ENCODE measurements at places on chromosomes 6 and 20.

GRCh38 chr6:4814212-4814611 is 38.0 kb downstream of the CDYL start:
- DNase-seq: no peak

DNA sequence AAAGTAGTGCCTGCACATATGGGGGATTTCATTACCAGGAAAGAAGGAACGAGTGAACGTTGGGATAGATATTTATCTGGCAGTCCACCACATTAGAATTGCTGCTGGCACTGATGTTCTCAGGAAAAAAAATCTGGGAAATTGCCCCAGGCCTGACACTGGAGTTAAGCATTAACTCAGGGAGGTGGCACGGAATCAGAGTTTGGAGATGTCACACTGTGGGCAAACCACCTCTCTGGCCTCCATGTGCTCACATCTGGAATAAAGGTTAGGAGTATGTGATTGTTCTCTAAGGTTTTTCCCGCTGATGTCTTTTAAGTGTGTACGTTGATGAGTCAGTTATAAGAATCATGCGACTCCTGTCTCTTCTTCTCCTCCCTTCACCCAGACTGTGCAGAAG is 7.9 kb downstream of the TGM3 start:
- DNase-seq: no peak

- peak; percentile 27 for DNase-seq
Observed at GRCh38 chr6:26197933-26198721, 110.9 kb downstream of the HFE start.

- no peak for DNase-seq
Observed at GRCh38 chr6:38142178-38142902, 322.8 kb downstream of the ZFAND3 start.

DNA sequence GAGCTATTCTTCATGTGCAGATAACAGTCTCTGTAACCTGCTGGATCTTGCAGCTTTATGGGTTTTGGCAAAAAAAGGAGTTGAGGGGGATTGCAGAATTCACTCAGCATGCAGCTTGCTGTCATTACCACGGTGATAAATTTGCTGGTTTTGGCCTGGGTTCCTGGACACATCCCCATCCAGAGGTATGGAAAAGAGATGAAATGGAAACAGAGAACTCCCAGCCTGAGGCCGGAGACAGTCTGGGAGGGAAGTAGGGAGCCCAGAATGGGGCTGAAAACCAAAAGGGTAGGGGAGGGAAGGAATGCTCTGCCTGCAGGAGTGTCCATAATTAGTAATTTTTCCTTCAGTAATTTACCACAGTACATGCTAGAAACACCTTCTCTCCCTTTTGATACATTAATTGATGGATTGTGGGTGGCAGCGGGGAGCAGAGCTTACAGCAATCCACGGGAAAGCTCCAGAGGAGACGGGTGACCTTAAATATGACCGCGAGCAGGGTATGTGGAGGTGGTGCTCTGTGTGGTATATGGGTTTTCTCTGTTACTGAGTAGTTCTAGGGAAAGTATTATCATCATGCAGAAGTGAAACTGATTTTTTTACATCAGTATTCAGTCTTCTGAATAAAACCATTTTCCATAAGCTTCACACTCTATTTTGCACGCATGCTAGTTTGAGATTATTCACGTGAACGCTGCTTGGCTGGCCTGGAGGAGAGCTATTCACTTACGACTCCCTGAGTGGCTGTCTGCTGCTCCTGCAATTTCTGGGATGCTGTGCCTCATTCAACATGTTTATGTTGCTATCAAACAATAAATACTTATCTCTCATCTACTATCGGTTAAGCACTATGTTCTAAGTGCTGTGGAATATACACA is 66.3 kb upstream of the KCNK16 start:
- DNase-seq: no peak

GRCh38 chr6:129342243-129342642 is 367.7 kb downstream of the ARHGAP18 start:
- no peak for DNase-seq

- no peak for DNase-seq
Observed at GRCh38 chr6:3943331-3943765, 94.2 kb downstream of the FAM50B start.

DNA sequence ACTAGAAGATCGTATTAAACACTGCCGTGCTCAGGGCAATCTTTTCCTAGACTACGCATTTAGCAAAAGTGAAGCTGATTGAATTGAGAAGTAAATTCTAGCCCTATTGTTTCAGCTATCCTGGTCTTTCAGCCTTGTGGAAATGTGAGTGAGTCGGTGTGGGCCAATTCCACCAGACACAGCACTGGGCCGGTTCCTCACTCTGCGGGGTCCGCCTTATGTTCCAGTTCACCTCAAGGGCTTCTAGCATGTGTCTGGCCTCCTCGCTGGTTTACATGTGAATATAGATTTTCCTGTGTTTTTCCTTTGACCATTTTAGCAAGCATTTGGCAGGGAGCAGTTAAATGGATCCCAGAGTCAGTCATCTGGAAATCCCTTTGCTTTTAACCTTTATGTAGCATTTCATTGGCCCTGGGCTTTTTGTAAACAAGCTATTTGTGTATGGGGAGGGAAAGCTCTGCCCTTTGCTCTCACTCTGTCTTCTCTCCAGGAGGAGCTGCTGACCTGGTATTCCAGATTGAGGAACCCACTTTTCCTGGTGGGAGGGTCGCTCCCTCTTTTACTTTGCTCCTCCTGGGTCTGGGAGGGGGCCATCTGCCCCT is 12.4 kb upstream of the GTSF1L start:
- no peak for DNase-seq

GRCh38 chr6:111952274-111952673 is 79.0 kb upstream of the FYN start:
- DNase-seq: no peak

- DNase-seq: no peak
Observed at GRCh38 chr6:28772480-28773381, 151.1 kb downstream of the TRIM27 start.

GRCh38 chr20:60254901-60255411 is 296.7 kb downstream of the CDH26 start:
- DNase-seq: no peak

DNA sequence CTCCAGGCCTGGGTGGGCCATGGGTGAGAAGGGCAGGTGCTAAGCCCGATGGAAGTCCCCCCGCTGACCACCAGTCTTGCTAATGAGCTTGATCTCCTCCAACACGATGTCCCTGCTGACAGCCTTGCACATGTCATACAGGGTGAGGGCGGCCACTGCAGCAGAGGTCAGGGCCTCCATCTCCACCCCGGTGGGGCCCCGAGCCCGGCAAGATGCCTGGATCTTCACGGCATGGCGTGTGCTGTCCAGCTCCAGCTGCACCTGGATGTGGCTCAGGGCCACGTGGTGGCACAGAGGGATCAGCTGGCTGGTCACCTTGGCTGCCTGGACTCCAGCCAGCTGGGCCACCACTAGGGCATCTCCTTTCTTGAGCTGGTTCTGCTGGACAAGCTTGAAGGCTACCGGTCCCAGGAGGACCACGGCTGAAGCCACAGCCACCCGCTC is 27.9 kb downstream of the MOCS1 start:
- no peak for DNase-seq

DNA sequence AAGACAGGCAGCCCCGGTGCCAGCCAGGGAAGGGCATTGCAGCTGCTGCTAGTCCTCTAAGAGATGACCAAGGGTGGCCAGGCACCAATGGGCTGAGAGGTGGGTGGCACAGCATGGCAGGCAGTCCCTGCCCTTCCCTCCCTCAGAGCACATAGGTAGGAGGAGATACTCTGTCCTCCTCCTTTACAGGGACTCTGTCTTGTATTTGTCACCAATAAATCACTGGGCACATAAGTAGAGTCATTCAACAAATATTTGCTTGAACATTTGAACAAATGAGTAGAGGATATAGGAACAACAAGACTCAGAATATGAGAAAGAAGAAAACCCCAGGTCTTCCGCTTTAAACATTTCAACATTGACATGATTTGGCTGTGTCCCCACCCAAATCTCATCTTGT is 69.4 kb upstream of the CLDN20 start:
- no peak for DNase-seq

GRCh38 chr6:99885051-99885450 is 109.0 kb downstream of the MCHR2 start:
- no peak for DNase-seq

- no peak for DNase-seq
Observed at GRCh38 chr6:161406646-161407045, 132.8 kb upstream of the AGPAT4 start.

DNA sequence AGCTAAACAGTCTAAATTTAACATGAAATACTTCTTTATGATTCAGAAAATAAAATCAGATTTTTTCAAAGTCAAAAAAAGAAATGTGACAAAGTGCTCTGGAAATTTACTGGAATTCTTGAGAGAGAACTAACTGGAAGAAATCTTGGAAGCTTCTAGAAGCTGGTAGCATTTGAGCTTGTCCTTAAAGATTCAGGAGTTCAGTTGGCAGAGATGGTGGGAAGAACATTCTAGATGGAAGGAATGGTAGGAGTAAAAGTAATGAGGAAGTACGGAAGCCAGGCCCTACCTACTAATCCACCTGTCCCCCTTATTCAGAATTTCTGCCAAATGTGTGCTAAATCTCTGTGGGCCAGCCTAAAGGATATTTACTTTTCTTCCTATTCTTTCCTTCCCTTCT is 21.2 kb downstream of the RALY start:
- DNase-seq: no peak

DNA sequence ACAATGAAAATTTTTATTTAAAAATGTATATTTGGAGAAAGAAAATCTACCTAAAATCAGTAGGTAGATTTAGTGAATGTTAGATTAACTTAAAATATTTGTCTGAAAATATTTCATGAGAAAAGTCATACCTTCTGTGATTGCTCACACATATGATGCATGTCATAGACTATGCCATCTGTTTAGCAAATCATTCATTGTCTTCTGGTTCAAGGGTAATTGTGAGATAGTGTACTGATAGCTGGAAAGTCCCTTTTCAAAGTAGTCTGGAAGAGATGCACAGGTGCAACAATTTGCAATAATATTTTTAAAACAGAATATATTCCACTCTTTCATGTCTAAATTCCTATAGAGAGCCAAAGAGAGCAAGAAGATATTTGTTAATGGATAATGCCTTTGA is 21.0 kb upstream of the RNF217 start:
- DNase-seq: no peak

DNA sequence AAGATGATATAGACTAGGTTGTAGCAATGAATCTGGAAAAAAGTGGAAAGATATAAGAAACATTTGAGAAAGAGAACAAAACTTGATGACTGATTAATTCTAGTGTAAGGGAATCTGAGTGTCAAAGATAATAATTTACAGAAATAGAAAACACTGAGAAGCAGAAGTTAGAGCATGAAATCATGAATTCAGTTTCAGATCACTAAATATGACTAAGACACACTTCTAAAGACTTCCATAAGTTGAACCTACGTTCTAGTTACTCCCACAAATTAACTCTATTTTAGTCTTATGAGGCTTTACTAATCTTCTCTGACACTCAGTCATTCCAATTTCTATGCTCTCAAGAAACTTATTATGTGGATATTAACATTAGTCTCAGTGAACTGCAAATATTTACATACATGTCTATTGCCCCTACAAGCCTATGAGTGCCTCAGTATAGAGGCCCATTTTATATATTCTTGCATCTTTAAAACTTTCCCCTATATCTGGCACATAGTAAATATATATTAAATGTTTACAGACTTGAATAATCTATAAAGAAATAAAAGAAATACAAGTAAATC is 30.4 kb downstream of the IBTK start:
- no peak for DNase-seq

DNA sequence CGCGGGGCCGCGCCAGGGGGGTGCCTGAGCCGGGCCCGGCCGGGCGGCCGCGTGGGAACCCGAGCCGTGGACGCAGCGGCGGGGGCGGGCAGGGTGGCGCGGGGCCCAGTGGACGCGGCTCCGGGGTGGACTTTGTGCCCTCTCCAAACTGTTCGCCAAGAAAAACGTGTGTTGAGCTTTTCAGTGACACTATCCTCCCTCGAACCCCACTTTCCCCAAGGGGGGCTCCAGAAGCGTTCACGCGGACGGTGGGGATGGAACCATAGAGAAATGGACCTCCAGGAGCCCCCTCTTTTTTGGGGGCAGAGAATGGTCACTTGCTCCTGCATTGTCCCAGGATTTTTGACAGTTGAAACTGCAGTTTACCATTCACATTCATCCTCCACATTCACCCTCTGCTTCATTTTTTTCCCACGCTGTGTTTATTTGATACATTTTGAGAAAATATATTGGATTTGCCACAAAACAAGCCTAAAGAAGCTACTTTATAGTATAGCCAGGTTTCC is 2.9 kb upstream of the HIVEP1 start:
- DNase-seq: no peak

GRCh38 chr6:42484261-42484660 is 32.5 kb upstream of the TRERF1 start:
- no peak for DNase-seq

GRCh38 chr6:93420163-93420795 is 920 bp upstream of the EPHA7 start:
- DNase-seq: no peak

DNA sequence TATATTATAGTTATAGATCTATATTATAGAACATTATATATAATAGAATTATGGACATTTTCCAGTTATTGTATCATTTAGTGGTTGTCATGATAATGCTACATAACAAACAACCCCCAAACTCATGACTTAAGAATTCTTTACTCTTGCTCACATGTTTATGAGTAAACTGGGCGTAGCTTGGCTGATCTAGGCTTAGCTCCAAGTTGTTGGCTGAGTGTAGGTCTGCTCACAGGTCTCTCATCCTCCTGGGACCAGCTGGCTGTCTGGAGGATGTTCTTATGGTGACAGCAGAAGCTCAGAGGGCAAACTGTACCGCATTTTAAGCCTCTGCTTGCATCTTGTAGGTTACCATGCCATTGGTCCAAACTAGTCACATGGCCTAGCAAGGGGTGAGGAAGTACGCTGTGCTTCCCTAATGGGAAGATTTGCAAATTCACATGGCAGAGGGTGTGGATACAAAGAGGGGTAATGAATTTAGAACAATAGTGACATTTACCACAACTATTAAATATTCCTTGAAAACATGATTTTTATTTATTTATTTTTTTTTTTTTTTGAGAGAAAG is 34.2 kb downstream of the ARHGAP40 start:
- no peak for DNase-seq

DNA sequence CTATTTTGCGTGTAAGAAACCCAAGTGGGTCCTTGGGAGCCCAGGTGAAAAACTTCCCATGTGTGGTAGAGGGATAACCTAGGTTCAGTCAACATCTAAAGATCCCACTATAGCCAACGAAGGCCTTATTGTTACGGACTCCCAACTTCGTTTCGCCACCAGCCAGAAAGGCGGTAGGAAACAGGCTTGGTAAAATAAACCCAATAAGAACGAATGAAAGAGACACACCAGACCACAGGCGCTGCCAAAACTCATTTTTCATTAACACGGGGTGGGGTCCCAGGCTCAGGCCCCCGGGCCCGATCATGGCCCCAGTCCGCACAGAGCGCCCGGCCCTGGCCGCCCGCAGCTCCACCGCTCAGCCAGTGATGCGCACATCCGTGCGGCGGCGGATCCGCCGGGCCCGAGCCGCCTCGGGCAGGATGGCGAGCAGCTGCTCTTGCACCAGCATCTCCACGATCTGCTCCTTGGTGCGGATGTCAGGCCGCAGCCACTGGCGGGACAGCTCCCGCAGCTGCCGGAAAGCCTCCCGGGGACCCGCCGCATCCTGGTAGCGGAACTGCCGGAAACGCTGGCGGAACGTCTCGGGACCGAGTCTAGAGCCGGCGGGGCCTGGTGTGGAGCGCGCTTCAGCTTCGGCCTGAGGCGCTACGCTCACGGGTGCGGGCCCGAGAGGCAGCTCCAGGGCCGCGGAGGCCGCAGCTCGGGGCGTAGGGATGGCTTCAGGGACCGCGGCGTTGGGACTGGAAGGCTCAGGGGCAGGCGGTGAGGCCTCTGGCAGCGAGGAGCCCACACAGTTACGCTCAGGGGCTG is 709 bp downstream of the SCAND1 start:
- DNase-seq: peak; percentile 55
